ENCODE measurements at places on chromosomes 11 and 22.

- DNase-seq: no peak
Observed at GRCh38 chr11:69002110-69002569, 10.9 kb downstream of the MRGPRF start.

GRCh38 chr22:49815641-49816091 lies 12.0 kb downstream of the BRD1 start:
- no peak for DNase-seq

DNA sequence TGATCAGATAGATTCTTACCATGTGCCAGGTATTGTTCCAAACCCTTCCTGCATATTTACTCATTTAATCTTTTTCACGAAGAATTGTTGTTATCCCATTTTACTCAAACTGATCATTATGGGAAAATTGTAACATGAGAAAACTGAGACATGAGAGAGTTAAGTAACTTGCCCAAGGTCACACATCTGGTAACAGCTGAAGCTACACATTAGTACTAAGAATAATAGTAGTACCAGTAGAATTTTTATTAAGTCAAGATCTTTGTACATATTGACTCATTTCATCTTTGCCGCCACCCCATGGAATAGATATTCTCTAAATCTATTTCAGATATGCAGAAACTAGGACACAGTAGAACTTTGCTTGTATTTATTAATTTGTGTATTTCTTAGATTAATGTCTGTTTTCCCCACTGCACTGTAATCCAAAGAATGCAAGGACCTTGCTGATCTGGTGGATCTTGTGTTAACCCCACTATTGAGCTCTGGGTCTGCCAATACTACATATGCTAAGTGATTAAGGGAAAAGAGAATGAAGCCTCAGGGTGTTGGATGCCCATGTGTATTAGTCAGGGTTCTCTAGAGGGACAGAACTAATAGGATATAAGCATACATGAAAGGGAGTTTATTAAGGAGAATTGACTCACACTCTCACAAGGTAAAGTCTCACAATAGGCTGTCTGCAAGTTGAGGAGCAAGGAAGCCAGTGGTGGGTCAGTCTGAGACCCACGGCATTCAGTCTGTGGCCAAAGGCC lies 72.8 kb downstream of the PARVA start:
- no peak for DNase-seq

DNA sequence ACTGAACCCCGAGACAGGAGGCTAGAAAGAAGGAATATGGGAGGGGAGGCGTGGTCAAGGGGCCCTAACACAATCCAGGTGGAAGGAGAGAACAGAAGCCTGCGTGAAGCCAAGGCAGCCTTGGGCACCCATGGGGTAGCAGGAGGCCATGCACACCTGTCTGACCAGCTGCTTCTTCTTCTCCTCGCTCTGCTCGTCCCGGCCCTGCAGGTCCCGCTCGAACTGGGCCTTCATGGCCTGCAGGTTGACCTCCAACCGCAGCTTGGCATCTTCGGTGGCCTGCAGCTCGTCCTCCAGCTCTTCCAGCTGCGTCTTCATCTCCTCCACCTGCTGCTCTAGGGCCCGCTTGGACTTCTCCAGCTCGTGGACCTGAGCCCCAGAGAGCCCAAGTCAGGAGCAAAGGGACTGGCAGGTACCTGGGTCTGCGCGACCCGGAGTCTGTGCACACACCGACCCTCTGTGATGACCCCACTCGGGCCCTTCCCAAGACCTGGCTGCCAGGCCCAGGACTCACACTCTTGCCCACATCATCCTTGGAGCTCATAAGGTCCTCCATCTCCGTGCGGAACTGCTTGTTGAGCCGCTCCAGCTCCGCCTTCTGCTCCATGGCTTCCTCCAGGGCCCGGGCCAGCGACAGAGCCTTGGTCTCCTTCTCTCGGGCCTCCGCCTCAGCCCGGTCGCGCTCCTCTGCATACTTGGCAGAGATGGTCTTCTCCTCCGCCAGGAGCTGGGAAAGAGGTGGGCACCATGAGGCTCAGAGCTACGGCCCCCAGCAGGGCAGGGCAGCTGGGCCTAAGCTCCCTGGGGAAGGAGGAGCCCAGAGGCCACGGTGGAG lies 35.9 kb downstream of the APOL1 start:
- no peak for DNase-seq

DNA sequence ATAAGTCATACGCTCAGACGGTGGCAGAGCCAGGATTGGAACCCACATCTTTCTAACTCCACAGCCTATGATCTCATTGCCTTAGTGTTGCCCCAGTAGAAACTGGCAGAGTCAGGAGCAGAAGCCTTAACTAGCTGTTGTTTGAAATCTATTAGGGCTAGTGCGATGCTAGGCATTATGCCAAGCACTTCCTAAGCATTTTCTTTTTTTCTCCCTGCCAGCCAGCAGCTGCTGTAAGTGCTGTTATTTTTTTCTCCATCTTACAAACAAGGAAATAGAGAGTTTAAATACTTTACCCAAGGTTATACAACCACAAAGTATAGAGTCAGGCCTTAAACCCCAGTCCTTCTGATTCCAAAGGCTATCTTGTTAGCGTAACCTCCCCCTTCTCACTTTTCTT lies 161.0 kb upstream of the SORL1-AS1 start:
- no peak for DNase-seq

GRCh38 chr11:11931461-11932055 lies 76.9 kb downstream of the DKK3 start:
- no peak for DNase-seq

DNA sequence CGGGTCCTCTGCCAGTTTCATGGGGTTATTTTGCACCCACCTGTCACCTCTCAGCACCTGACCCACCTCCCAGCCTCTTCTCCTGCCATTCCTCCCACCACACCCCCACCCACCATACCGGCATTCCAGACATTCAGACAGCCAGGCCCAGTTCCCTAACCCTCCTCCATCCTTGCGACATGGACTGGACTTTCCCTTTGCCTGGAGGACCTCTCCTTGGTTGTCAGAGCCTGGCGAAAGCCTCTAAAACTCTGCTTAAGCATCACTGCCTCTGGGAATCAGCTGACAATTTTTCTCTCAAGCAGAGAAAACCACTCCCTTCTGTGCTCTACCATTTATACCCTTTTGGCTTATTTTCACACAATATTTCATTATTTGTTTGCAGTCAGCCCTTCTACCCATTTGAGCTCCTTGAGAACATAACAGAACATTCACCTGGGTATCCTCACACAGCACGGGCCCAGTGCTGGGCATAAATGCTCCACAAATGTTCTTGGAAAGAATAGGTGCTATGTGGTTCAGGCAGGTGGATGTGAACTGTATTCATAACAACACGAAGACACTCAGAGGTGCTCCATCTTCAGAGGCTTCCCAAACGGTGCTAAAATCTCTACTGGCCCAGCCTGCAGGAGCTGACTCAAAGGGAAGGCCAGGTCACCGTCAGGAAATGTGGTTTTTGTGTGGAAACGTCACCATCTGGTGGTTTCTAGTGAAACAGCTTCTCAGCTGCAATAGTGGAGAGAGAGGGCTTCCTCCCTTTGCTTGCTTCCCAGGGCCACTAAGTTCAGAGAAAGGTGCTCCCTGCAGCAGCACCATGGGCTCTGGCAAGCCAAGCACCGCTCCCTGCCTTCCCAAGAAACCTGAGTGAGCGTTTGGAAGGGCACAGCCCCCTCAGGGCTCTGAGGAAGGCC lies 10.4 kb downstream of the SPATA19 start:
- peak; percentile 76 for DNase-seq

DNA sequence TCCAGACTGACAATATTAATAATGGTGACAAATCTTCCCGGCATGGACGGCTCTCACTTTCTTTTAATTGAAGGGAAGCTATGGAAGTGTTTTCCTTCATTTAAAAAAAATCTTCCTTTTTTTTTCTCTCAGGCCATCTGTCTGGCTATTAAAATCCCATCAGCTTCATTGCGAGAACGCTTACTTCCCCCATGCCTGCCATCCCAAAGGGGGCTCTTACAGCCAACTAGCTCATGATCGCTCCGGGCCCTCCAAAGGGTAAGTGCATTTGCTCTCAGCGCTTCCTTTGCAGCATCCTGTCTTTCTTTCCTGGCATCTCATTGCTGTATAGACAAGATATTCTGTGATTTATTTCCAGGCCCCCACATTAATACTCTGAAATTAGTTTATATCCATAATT lies 20.7 kb downstream of the CACNG2 start:
- no peak for DNase-seq

GRCh38 chr11:62666259-62666926 lies 1.3 kb downstream of the CSKMT start:
- DNase-seq: no peak

- DNase-seq: no peak
Observed at GRCh38 chr11:12706545-12707499, 32.6 kb downstream of the TEAD1 start.

- no peak for DNase-seq
Observed at GRCh38 chr22:24978308-24978707, 25.8 kb downstream of the KIAA1671 start.

DNA sequence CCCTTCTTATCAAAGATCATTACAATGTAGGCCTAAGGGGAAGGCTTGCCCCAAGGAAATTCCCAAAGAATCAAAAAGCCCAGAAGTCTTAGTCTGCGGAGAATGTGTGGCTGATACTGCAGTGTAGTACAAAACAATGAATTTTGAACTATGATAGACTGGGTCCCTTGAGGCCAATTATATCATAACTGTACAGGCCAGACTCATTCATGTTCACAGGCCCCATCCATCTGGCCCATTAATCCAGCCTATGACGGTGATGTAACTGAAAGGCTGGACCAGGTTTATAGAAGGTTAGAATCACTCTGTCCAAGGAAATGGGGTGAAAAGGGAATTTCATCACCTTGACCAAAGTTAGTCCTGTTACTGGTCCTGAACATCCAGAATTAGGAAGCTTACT lies 35.2 kb downstream of the IGLL1 start:
- no peak for DNase-seq

GRCh38 chr22:45891996-45892621 lies 84.9 kb downstream of the WNT7B start:
- DNase-seq: no peak

DNA sequence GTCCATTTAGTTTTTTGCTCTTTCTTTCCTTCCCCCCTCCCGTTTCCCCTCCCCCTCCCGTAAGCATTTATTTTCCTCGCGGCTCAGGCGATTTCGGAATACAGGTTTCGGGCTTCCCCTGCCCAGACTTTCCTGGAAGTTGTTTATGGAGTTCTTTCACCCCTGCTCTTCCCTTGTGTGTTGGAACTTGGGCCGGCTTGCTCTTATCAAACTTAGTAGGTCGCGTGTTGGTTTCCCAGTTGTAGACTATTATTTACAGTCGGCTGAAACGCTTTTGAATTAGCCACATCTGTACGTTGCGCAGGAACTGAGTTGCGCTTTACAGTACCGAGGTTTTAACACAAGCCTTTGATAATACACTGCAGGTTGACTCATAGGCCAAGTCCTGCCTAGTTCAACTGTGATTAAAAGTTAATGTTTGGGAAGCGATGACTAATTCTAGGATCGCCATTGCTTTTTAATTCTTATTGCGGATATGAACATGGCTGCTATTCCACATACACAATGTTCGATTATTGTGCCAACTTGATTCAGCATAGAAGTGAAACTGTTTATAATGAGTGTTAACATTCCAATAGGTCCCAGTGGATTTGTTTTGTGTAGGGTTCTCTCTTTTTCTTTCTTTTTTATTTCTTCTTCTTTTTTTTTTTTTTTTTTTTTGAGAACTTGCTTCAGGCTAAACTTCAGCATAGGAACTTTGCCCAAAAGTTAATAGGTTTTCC lies 1.7 kb downstream of the YAP1 start:
- DNase-seq: no peak

DNA sequence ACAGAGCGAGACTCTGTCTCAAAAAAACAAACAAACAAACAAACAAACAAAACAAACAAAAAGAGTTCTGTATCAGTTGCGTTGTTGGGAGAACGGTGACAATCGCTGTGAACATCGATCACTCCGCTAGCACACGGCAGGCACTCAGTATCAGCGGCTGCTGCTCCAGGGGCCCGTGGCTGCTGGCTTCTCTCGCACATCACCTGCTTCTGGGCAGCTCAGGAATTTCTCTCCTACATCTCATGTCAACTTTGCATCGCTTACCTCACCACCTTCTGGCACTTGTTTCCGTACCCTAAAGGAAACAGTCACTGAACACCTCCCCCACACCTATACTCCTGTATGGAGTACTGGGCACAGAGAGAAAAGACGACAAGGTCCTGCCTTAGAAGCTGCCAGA lies 70.3 kb upstream of the WNT7B start:
- DNase-seq: no peak

- no peak for DNase-seq
Observed at GRCh38 chr11:85710917-85711316, 24.9 kb upstream of the CCDC89 start.

DNA sequence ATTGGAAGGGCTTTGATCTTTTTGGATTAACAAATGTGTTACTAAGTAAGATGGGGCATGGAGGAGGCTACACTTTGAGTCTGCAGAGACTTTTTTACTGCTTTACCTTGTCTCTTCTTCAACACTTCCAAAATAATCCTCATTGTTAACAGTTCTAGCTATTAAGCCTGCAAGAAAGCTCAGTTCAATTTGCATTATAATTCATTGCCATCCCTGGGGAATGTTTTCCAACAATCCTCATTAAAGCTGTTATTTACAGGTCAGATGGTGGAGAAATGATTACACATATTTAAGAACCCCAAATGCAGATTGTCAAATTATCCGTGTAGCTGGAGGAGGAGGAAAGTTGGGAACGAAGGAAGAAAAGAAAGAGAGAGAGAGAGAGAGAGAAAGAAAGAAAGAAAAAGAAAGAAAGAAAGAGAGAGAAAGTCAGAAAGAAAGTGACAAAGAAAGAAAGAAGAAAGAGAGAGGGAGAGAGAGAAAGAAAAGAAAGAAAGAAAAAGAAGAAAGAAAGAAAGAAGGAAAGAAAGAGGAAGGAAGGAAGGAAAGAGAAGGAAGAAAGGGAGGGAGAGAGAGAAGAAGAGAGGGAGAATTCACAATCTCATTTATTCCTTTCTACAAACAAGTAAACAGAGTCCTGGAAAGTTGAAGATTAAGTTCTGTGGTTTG lies 443.9 kb downstream of the INSC start:
- DNase-seq: no peak

- DNase-seq: no peak
Observed at GRCh38 chr11:98979205-98979604, 41.5 kb upstream of the CNTN5 start.

GRCh38 chr11:56887940-56888339 lies 100.8 kb upstream of the OR5AK2 start:
- DNase-seq: no peak

DNA sequence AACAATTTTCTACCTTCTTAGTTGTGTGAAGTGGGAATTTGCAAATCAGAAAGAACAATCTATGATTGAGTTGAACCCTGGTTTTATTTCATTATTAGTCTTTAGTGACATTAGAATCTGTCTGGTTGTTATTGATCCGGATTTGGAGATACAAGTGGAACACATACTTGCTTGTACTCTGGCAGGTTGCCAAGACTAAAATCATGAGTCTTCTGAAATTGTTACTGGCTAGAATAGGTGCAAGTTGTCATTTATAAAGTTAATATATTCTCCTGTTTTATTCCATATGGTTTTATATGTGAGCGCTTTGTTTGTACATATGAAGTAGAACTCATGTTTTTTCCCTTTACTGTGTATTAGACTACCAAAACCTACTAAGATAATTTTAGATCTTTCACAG lies 23.0 kb downstream of the CCDC15 start:
- DNase-seq: no peak

GRCh38 chr22:24424901-24425775 lies 2.3 kb upstream of the ADORA2A start:
- DNase-seq: no peak

- DNase-seq: no peak
Observed at GRCh38 chr11:21456186-21456585, 736.7 kb upstream of the ANO5 start.

GRCh38 chr22:20240447-20240764 lies 27.7 kb downstream of the RTN4R start:
- no peak for DNase-seq

- peak; percentile 17 for DNase-seq
Observed at GRCh38 chr22:46802608-46803027, 40.2 kb downstream of the TBC1D22A start.

All from Caco-2 (cell line).